ENCODE measurements at places on chromosomes 7 and 10. TPM values are rescaled to one million over a fixed set of nuclear protein-coding genes. Genes with fewer than 3 reads are reported as not detected.

DNA sequence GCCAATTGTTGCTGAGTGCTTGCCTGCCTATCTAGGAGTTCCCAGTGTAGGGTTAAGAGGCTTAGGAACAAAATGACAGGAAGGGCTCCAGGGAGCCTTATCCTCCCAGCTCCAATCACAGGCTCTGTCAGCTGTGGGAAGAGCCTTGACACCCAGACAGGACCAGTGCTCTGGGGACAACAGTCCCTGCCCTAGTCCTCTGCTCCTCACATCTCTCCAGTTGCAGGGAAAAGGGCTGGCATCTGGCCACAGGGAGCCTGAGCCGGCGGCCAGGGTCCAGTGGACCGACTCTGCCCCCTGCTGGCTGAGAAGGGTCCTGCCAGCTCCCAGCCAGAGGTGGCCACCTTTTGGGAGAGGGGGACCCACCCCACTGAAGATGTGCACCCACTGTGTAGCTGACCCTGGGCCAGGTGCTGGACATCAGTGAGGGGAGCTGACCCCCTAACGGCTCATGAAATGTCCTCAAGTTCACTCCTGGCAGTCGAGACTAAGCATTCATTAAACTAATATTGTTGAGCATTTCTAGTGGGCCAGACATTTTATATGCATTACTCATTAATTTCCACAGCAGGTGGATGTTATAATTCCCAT, 17.6 kb downstream of the DNAJB12 start:
- no peaks in the 10 kb centered on the region for H3K36me3 ChIP-seq
- no peak overlapping the region for H3K4me3 ChIP-seq
- peak overlapping the region; percentile 73 for H3K27ac ChIP-seq
- H3K4me1 ChIP-seq = peaks cover 23% of the 10 kb centered on the region
- peak; percentile 89 for DNase-seq

DNA sequence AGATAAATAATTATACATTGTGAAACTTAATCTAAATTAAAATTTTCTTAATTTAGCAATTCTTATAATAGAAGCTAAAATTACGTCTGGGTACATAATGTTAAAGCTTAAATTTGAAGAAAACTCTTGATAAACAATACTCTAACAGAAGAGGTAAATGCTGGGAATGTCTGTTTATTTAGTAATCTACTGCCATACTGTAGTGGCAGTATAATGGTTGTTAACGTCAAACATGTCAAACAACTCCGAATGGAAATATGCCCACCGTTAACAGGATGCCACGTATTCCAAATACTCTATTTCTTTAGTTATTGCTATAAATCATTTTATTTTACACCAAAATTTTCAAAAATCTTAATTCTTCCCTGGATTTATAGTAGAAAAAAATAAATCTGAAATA, 40.0 kb upstream of the PTPN12 start:
- DNase-seq = no peak
- H3K4me3 ChIP-seq = no peak overlapping the region
- no peaks in the 10 kb centered on the region for H3K4me1 ChIP-seq
- H3K36me3 ChIP-seq = peaks cover 24% of the 10 kb centered on the region
- H3K27ac ChIP-seq = no peak overlapping the region
- no peaks in the 10 kb centered on the region for H3K27me3 ChIP-seq

- peaks cover 7% of the 10 kb centered on the region for H3K27me3 ChIP-seq
- H3K4me1 ChIP-seq = peaks cover 32% of the 10 kb centered on the region
- peak overlapping the region; percentile 84 for H3K4me3 ChIP-seq
- H3K27ac ChIP-seq = peak overlapping the region; percentile 91
- H3K36me3 ChIP-seq = peaks cover 7% of the 10 kb centered on the region
These were observed 980 bp downstream of the ADAMTS14 start for GRCh38 chr10:70673043-70673928.

GRCh38 chr7:158446281-158446680, 141.3 kb downstream of the PTPRN2 start:
- peaks cover 8% of the 10 kb centered on the region for H3K4me1 ChIP-seq
- peaks cover 7% of the 10 kb centered on the region for H3K27me3 ChIP-seq
- no peak overlapping the region for H3K27ac ChIP-seq

The PTF1A gene
- not detected for total RNA-seq

DNA sequence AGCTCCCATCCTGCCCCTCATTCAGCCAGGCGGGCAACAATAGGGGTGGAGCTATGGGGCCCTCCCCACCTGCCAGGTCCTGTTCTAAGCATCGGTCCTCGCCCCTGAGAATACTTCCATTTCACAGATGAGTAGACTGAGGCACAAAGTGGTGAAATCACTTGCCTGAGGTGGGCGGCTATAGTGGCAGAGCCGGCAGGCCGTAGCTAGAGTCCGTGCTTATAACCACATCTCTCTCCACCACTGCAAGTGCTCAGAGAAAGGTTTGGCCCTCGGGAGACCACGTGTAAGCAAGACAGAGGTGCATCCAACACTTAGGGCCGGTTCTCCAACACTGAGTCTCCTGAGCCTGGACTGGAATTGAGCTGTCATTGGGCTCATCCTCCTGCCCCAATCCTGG, 145.8 kb upstream of the UNC5B start:
- no peaks in the 10 kb centered on the region for H3K36me3 ChIP-seq
- H3K27ac ChIP-seq = no peak overlapping the region
- no peak overlapping the region for H3K4me3 ChIP-seq
- H3K27me3 ChIP-seq = peaks cover 4% of the 10 kb centered on the region

The CTAGE6 gene
- not detected for total RNA-seq

The CYP26C1 gene
- total RNA-seq = 0.10 TPM

DNA sequence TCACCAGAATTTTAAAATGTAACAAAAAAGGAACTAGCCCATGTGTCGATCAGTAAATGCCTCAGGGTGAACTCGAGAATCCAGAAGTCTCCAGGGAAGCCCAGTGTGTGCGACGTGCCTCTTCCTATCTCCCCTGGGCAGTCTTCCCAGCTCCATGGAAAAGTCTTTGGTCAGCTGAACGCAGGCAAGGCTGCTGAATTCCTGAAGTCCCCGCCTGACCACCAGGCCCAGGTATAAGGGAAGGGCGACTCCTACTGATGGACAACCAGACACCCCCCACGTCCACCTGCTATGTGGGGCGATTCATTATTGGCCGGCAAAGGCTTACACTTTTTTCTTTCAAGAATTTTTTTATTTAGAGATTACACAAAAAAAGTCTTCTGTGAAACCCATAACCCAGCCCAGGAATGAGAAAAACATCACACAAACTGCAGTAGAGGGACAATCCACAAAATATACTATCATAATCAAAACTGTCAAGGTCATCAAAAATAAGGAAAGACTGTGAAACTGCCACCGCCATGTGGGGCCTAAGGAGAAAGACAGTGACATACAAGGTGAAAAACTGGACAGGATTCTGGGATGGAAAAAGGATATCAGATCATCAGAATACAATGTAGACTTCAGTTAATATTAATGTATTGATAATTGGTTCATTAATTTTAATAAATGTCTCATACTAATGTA, 93.5 kb downstream of the CTBP2 start:
- no peak overlapping the region for H3K27ac ChIP-seq
- DNase-seq = no peak
- H3K27me3 ChIP-seq = peaks cover 5% of the 10 kb centered on the region
- H3K4me1 ChIP-seq = peaks cover 52% of the 10 kb centered on the region

The SEPTIN14 gene
- not detected for total RNA-seq

The SSC4D gene
- total RNA-seq = 6.1 TPM

GRCh38 chr10:7233259-7233991, 177.4 kb downstream of the SFMBT2 start:
- DNase-seq = no peak
- H3K4me1 ChIP-seq = peaks cover 11% of the 10 kb centered on the region
- H3K27me3 ChIP-seq = no peaks in the 10 kb centered on the region

The PPP1R3C gene
- total RNA-seq = 19.4 TPM

GRCh38 chr10:60989400-60989876, 45.5 kb upstream of the RHOBTB1 start:
- H3K36me3 ChIP-seq = no peaks in the 10 kb centered on the region
- H3K27me3 ChIP-seq = no peaks in the 10 kb centered on the region
- H3K4me3 ChIP-seq = no peak overlapping the region

DNA sequence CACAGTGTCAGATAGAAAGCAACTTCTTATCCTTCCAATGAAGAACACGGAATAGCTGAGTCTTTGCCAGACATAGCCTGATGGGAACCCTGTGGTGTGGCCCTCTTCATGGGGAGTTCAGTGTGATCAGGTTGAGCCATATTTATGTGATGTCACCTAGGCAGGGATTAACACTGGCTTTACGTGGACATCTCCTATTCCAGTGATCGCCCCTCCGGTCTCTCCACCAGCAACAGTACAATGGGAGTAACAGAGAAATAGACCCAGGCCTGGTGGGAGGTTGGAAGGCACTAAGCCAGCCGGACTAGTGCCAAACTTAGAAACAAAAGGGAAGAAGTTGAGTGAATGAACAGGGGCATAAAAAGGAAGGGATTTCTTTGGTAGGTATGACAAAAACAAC, 358.1 kb downstream of the PRPF18 start:
- no peak for DNase-seq
- peaks cover 3% of the 10 kb centered on the region for H3K27me3 ChIP-seq
- no peaks in the 10 kb centered on the region for H3K4me1 ChIP-seq
- H3K36me3 ChIP-seq = peaks cover 17% of the 10 kb centered on the region
- H3K27ac ChIP-seq = no peak overlapping the region
- H3K4me3 ChIP-seq = no peak overlapping the region

DNA sequence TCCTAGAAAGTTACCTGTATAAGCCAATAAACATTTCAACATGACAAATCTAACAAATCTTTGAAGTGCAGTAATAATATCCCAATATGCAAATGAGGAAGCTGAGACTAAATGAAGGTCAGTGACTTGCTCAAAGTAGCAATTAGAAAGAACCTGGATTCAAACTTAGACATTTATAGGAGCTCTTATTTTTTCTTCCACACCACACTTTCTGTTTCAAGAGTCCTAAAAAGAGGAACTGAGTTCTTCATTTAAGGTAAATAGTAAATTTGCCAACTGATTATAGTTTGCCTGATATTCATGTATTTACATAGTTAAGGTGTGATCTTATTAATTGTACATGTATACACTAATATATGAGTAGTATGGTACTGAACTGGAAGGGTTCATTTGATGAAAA, 44.0 kb downstream of the KLHDC10 start:
- H3K4me1 ChIP-seq = peaks cover 5% of the 10 kb centered on the region
- no peak for DNase-seq
- H3K27me3 ChIP-seq = no peaks in the 10 kb centered on the region
- no peaks in the 10 kb centered on the region for H3K36me3 ChIP-seq
- H3K4me3 ChIP-seq = no peak overlapping the region

The TBX20 gene
- total RNA-seq = 1.2 TPM

GRCh38 chr10:102227050-102227449, 951 bp downstream of the ELOVL3 start:
- DNase-seq = no peak
- no peaks in the 10 kb centered on the region for H3K36me3 ChIP-seq
- peak overlapping the region; percentile 25 for H3K4me3 ChIP-seq
- H3K27me3 ChIP-seq = peaks cover 28% of the 10 kb centered on the region
- H3K27ac ChIP-seq = no peak overlapping the region
- H3K4me1 ChIP-seq = no peaks in the 10 kb centered on the region

The PRF1 gene
- total RNA-seq = 2.6 TPM
